ENCODE measurements at places on chromosomes 11 and 22.

DNA sequence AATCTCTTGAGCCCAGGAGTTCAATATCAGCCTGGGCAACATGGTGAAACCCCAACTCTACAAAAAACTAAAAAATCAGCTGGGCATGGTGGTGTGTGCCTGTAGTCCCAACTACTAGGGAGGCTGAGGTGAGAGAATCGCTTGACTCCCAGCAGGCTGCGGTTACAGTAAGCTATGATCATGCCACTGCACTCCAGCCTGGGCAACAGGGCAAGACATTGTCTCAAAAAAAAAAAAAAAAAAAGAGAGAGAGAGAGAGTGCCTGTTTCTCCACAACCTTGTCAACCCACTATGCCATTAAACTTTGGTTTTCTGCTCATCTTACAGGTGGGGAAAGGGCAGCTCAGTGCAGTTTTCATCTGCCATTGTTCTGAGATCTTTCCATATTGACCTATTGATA lies 5.1 kb downstream of the FOLR3 start:
- no peak for DNase-seq

DNA sequence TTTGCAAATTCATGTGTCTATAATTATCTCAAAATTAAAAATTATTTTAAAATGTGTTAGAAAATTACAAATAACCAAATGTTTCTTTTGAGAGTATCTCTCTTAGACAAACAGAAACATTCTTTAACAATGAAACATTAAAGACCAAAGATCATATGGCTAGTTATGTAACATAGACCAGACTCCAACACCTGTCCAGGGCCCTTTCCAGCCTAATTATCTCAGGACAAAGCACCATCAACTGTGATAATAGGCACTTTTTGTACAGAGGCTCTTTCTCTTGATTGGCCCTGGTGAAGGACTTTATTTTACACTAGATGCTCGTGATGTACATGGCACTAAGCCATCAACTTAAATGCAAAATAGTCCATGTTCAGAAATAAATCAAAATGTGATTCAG lies 5.0 kb upstream of the PLEKHA7 start:
- DNase-seq, result no peak

GRCh38 chr11:68043029-68043348 lies 4.2 kb downstream of the TCIRG1 start:
- DNase-seq, result no peak

- DNase-seq, result no peak
Observed at GRCh38 chr11:11553573-11553972, 68.2 kb downstream of the GALNT18 start.

GRCh38 chr22:32446321-32446720 lies 17.9 kb downstream of the BPIFC start:
- no peak for DNase-seq

- DNase-seq, result no peak
Observed at GRCh38 chr11:68950270-68950669, 30.5 kb downstream of the MRGPRD start.

- DNase-seq, result no peak
Observed at GRCh38 chr11:35247428-35247827, 108.5 kb downstream of the CD44 start.

DNA sequence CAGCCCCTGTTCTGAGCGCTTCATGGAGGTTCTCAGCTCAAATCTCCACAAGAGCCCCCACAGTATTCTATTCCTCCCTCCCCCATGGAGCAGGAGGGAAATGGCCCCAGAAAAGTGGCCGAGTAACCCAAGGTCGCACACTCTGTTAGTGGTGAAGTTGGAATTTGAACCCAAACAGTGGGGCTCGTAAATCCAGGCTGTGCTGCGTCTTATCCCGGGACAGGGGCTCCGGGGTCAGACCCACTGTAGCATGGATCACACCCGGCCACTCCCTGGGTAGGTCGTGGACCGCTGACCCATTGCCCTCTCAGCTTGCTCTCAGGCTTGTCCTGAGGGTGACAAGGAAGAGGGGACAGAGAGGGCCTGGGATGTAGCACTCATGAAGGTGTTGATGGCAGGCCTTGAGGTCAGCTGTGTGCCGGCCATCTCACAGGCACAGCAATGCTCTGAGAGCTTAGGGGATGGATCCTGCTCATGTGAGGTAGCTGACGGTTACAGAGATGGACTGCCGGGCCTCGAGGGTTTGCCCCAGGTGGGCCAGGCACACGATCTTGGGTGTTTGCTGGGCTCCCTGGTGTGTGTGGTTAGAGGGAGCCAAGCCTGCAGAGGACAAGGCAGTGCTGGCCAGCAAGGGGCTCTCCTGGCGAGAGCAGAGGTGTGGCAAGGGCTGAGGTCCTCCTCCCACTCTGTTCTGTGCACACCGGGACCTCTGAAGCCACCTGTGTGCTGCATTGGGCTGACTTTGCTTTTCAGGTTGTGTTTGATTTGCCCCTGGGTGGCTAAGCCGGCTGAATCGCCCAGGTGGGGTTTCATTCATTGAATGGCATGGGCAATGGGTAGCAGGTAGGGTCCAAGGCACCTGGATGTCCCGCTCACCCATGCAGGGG lies 2.3 kb upstream of the FGF19 start:
- DNase-seq, result no peak

GRCh38 chr11:85668157-85668556 lies 3.2 kb upstream of the CREBZF start:
- DNase-seq, result no peak

DNA sequence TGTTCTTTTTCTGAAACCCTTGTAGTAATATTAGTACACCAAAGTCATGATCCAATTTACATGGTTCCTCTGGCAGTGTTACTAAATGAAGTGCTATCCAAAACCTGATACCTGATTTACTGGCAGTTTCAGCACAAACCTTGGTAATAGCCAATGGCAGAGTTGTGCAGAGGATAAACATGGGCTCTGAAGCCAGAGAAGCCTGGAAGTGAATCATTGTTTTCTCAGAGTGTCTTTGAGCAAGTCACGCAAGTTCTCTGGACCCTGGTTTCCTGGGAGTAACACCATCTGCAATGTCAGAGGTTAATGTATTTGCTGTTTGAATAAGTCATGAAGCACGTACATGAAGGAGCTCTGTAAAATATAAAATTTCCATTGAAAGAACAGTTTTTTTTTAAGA lies 222.3 kb upstream of the NARS2 start:
- no peak for DNase-seq

- DNase-seq, result no peak
Observed at GRCh38 chr11:528166-528814, 7.1 kb downstream of the HRAS start.

- DNase-seq, result no peak
Observed at GRCh38 chr11:116642902-116643301, 129.9 kb downstream of the BUD13 start.

DNA sequence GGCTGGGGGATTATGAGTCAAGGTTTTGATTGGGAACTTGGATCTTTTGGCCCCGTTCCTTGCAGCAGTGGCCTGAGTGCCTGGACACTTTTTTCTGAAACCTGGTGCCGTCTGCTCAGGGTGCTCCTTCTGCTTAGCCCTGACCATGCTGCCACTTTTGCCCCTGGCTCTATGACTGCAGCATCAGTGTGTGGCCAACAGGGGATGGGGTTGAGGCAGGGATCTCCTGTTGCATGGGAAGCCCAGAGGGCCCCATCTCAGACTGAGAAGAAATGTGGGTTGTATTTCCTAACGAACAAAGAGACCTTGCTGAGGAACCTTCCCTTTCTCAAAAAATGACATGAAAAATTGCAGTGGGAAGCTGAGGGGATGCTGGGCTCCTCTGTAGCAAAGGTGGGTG lies 18.7 kb downstream of the POU2F3 start:
- no peak for DNase-seq

Measured in stimulated activated naive B cell treated with anti-CD40 and anti-IgM and Interleukin-4, amounts not matched to agents 10 μg/mL and 1 μg/mL and 100 μg/mL, for 72 hours (primary cell).